GM23248 (cell line): ENCODE measurements at places on chromosomes 7 and 10.
A peak's percentile ranks its signal among the peaks of the same experiment; 100 is the strongest.

DNA sequence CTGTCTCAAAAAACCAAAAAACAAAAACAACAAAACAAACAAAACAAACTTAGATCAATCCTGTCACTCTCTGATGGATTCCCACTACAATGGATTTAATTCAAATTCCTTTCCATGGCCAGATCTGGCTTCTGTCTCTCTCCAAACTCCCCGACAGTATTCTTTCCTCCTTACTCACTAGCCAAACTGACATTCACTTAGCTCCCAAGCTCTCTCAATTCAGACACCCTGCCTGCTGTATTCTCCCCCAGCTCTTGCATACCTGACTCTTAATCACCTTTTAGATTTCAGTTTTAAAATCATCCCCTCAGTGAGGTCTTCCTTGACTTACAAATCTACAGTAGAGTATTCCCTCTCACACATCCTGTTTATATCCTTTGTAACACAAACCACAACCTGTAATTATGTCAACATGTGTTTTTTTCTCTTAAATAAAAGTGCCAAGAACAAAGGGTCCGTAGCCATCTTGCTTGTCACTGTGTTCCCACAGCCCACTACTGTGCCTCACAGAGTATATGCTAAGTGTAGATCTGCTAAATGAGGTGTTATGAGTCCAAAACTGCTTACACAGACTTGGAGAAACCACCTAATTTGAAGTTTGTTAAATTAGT, 14.4 kb downstream of the HERPUD2 start:
- no peak for DNase-seq

GRCh38 chr7:74575083-74575784, 82.3 kb upstream of the GTF2I start:
- DNase-seq = peak; percentile 69

- no peak for DNase-seq
Measured at GRCh38 chr10:96439725-96440124, 74.0 kb downstream of the TLL2 start.

DNA sequence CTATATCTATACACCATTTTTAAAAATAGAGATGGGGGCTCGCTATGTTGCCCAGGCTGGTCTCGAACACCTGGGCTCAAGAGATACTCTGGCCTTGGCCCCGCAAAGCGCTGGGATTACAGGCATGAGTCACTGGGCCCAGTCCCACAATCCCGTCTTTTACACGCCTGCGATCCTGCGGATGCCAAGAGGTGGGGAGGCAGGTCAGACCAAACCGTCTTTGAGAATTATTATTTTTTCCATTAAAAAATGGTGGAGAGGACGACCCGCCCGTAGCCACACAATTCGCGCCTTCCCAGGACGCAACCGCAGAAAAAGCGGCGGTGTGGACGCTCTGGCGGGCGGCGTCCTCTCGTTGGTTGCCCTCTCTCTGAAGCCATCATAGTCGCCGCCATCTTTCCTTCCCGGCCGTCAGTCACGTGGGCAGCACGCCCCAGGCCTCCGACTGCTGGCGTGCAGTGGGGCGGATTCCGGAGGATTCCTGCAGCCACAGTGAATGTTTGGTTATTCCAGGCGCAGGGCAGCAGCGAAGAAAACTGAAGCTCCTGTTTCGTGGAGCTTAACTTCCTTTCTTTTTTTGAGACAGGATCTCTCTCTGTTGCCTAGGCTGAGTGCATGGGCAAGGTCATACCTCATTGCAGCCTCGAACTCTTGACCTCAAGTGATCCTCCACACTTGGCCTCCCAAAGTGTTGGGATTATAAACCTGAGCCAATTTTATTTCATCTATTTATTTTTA, 9.9 kb upstream of the EPHB4 start:
- DNase-seq = peak; percentile 95

- no peak for DNase-seq
Measured at GRCh38 chr10:97456034-97456685, 10.2 kb downstream of the ZDHHC16 start.

DNA sequence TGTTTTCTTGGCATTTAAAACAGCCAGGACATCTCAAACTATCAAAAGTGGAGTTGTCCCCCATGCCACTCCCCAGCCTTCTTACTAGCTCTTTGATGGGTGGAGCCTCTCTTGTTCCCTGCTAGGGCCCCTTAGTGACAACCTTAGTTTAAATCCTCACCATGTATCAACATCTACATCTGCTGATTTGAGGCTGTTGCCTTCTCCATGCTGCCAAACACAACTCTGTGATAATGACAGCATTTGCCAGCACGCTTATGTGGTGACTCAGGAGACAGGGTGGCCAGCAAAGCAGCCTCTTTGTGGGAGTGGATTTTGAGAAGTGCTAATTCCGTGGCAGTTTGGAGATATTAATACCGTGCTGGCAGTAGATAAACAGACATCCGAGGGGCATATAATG, 145.4 kb downstream of the LRRC4 start:
- DNase-seq = peak; percentile 93

DNA sequence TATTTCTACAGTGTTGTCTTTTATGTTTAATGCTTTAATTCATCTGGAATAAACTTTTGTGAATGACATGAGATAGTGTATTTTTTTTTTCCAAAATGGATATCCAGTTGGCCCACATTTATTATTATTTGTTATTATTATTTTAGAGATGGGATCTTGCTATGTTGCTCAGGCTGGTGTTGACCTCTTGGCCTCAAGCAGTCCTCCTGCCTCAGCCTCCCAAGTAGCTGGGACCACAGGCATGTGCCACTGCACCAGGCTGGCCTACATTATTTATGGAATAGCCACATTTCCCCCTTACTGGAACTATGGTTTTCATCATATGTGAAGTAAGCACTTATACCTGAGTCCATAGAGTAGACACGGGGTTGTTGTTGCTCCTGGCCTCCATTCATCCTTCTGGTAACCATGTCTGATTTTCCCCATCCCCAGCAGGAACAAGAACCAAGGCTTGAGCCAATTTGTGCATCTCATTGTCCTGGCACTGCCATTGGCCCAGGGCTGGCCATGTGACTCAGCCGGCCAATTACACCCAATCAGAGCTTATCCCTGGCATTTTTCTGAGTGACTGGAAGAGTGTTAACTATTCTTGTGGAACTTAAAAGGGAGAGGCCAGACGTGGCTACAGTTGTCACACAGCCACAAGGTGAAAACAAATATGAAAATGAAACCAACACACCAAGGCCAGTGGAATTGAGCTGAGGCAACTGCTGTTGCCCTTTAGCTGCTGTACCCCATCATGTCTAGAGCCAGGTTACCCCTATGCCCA, 23.1 kb downstream of the PRF1 start:
- no peak for DNase-seq

GRCh38 chr7:45387837-45388236, 186.3 kb upstream of the ADCY1 start:
- no peak for DNase-seq

DNA sequence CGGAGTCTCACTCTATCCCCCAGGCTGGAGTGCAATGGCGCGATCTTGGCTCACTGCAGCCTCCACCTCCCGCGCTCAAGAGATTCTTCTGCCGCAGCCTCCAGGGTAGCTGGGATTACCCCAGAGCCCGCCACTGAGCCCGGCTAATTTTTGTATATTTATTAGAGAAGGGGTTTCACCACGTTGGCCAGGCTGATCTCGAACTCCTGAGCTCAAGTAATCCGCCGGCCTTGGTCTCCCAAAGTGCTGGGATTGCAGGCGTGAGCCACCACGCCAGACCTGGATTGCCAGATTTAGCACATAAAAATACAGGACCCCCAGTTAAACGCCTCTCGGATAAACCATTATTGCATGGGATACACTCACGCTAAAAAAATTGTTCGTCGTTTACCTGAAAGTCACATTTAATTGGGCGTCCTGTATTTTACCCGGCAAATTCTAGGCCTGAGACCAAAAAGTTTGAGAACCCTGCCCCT, 375 bp upstream of the GATAD1 start:
- no peak for DNase-seq

GRCh38 chr7:143015084-143015483, 11.8 kb downstream of the OR9A2 start:
- no peak for DNase-seq

DNA sequence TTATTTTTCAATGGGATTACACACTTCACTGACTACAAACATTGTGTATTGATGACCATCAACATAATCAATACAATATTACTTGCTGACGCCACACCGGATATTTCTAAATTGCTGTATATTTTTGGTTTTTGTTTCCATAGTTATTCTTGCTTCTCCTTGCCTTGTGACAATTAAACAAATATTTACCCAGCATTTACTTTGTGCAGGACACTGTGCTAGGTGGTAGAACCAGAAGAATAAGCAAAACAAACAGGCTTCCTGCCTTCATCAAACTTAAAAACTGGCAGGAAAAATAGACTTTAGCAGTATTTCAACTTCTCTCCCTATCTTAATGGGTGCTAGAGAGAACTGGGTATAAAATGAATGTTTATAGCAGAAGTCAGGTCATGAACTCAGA, 50.6 kb downstream of the ZNF277 start:
- no peak for DNase-seq

DNA sequence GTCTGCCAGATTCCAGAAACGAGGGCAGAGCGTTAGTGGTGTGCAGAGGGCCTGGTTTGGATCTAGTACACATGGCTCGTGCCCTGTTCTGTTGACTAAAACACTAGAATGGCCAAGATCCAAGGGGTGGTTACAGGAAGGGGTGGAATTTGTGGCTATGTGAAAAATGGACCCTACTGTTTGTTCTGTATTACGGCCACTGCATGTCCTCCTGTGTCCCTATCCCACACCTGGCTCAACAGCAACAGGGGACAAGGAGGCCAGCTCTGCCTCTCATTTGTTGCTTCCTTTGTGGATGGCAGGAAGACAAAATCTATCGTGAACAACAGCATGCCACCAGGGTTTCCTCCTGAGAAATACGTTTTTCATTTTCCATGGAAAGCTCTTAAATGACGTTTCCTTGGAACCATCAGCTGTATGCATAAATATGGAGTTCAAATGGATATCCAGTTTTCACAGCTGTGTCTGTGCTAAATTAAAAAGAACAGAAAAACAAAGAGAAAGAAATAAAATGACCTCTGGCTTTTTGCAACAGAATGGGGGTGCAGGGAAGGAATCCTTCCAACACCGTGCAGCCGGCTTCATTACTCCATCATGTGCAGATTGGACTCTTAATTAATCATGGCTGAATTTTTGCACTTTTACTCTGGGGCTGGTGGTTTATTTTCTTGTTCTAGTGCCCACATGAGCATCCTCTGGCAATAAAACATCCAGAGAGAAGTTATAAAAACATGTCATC, 318.9 kb downstream of the CXCL12 start:
- no peak for DNase-seq
